ENCODE measurements at places on chromosomes 11 and 22. TPM values are rescaled to one million over a fixed set of nuclear protein-coding genes. Genes with fewer than 3 reads are reported as not detected.

DNA sequence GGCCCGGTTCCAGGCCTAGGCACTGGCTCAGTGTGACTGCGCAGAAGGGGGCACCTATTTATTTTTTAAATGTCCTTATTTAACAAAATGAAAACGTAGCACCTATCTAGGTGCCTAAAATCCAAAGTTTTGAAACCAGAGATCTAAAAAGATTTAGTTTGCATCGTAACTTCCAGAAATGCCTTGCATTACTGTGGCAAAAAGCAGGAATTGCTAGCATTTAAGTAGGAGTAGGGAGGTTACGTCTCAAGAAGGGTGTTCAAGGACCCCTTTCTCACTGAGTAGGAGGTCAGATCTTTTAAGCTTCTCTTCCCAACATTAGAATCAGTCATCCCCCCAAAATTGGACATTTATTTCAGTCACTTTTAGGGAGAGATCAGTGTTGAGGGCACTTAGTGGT lies 7.7 kb upstream of the PLET1 start:
- H3K27ac ChIP-seq = no peak overlapping the region
- peaks cover 19% of the 10 kb centered on the region for H3K4me1 ChIP-seq
- no peak overlapping the region for H3K4me3 ChIP-seq
- H3K27me3 ChIP-seq = no peaks in the 10 kb centered on the region
- DNase-seq = no peak

GRCh38 chr11:77151804-77152509 lies 23.9 kb downstream of the MYO7A start:
- no peaks in the 10 kb centered on the region for H3K4me1 ChIP-seq
- no peaks in the 10 kb centered on the region for H3K36me3 ChIP-seq
- no peak overlapping the region for H3K27ac ChIP-seq

DNA sequence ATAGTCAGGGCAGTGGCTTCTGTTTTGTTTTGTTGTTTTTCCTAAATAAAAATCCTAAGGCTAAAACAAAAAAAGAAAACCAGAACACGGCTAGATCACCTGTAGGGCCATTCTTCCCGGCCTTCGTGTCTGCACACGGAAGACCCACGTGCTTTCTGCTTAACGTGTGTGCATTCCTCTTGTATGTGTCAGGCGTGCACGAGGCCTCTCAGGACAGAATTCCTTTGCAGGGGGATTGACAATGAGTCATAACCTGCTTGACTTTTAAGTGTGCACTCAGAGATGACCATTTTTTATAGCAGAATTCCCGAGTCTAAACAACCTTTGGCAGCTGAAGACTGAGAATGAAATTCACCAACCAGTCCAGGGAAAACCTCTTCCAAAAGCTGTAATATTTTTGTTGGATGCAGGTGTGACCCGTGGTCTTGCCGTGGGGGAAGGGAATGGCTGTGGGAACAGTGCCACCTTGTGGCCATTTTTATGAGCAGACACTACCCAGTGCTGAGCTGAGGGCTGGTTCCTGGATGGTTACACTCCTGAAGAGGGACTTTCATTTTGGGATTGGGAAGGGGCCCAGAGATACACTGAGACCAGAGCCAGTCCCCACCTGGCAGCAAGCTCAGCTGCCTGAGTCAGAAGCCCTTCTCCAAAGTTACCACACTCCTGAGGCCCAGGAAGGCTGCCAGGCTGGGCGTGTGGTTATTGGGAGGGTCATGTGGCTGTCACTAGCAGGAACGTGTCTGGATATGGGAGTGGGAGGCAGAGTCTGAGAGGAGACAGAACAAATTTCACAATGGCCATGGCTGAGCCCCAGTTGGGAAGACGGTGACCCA lies 35.7 kb upstream of the DKK3 start:
- H3K36me3 ChIP-seq = no peaks in the 10 kb centered on the region
- H3K4me3 ChIP-seq = no peak overlapping the region
- no peak overlapping the region for H3K27ac ChIP-seq
- DNase-seq = peak; percentile 71
- no peaks in the 10 kb centered on the region for H3K27me3 ChIP-seq
- H3K4me1 ChIP-seq = no peaks in the 10 kb centered on the region

GRCh38 chr11:35083181-35083430 lies 55.9 kb upstream of the CD44 start:
- H3K27ac ChIP-seq = peak overlapping the region; percentile 96
- H3K4me1 ChIP-seq = peaks cover 66% of the 10 kb centered on the region
- H3K4me3 ChIP-seq = peak overlapping the region; percentile 29
- H3K27me3 ChIP-seq = no peaks in the 10 kb centered on the region
- H3K36me3 ChIP-seq = no peaks in the 10 kb centered on the region

- no peaks in the 10 kb centered on the region for H3K27me3 ChIP-seq
- H3K4me3 ChIP-seq = no peak overlapping the region
- H3K4me1 ChIP-seq = peaks cover 6% of the 10 kb centered on the region
- no peak overlapping the region for H3K27ac ChIP-seq
These were observed 4.9 kb downstream of the USP18 start for GRCh38 chr22:18154821-18155390.

DNA sequence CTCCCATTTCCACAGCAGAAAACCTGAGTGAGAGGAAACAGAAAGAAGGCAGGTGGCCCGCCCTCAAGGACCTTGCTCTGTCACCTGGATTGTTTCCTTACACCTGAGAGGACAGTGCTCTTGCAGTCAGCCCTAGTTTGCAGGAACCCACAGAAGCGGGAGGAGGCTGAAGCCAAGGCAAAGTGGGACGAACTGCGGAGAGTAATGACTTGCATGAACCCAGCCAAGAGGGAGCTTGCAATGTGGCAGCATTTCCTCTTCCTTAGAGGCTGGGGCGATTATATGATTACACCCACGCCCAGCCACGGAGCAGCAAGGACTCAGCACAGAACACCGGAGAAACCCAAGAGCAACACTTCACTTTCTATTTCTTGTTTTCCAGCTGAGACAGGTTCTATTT lies 102.6 kb downstream of the SPON1 start:
- H3K36me3 ChIP-seq = no peaks in the 10 kb centered on the region

- DNase-seq = no peak
- H3K4me3 ChIP-seq = no peak overlapping the region
- H3K4me1 ChIP-seq = no peaks in the 10 kb centered on the region
- no peak overlapping the region for H3K27ac ChIP-seq
These were observed 61.4 kb upstream of the BMAL1 start for GRCh38 chr11:13216019-13216710.

- no peaks in the 10 kb centered on the region for H3K4me1 ChIP-seq
- no peak overlapping the region for H3K4me3 ChIP-seq
- no peak overlapping the region for H3K27ac ChIP-seq
- no peak for DNase-seq
These were observed 177.4 kb downstream of the BUD13 start for GRCh38 chr11:116595305-116595880.

IGSF9B gene
- total RNA-seq = 0.37 TPM

CFAP68 gene
- total RNA-seq = 8.2 TPM

CD6 gene
- 9.3 TPM for total RNA-seq

OR2AT4 gene
- total RNA-seq = not detected

TNRC6B gene
- 248 TPM for total RNA-seq

HBG2 gene
- not detected for total RNA-seq

CSF2RB gene
- 41.2 TPM for total RNA-seq
